ENCODE measurements at places on chromosomes 5 and 9. TPM values are rescaled to one million over a fixed set of nuclear protein-coding genes. Genes with fewer than 3 reads are reported as not detected.

ADAMTS19 gene
- total RNA-seq, result under 0.01 TPM

OR1L1 gene
- total RNA-seq, result not detected

FBP2 gene
- total RNA-seq, result not detected

SOX30 gene
- total RNA-seq, result not detected
